ENCODE measurements at places on chromosomes 12 and 14. TPM values are rescaled to one million over a fixed set of nuclear protein-coding genes. Genes with fewer than 3 reads are reported as not detected.

WNT5B gene
- total RNA-seq, result 8.6 TPM

ACOT6 gene
- not detected for total RNA-seq

AMN gene
- total RNA-seq, result 0.08 TPM

TUNAR gene
- not detected for total RNA-seq

RNASE1 gene
- 1.7 TPM for total RNA-seq

SIRT4 gene
- total RNA-seq, result 5.6 TPM

TECPR2 gene
- 8.9 TPM for total RNA-seq

NEK9 gene
- 29.3 TPM for total RNA-seq

GDF3 gene
- not detected for total RNA-seq

HOXC9 gene
- 1.0 TPM for total RNA-seq

KRT5 gene
- total RNA-seq, result 4.1 TPM

TMTC1 gene
- total RNA-seq, result 30.9 TPM

KRT86 gene
- total RNA-seq, result not detected

UNC79 gene
- not detected for total RNA-seq

CLEC4A gene
- total RNA-seq, result not detected

CCDC38 gene
- total RNA-seq, result not detected

CDH24 gene
- total RNA-seq, result 12.5 TPM

KRT6C gene
- total RNA-seq, result not detected

COCH gene
- total RNA-seq, result 0.39 TPM

CFAP73 gene
- not detected for total RNA-seq

TRIM9 gene
- total RNA-seq, result 0.40 TPM

TWF1 gene
- 109 TPM for total RNA-seq

PLD4 gene
- not detected for total RNA-seq

CLEC1A gene
- 0.13 TPM for total RNA-seq

TRHDE gene
- total RNA-seq, result 16.8 TPM

ZC2HC1C gene
- total RNA-seq, result 0.39 TPM

TMCC3 gene
- total RNA-seq, result 0.08 TPM

PLCZ1 gene
- total RNA-seq, result not detected

KDM5A gene
- total RNA-seq, result 24.2 TPM

TAOK3 gene
- 18.6 TPM for total RNA-seq

PRORP gene
- 30.9 TPM for total RNA-seq

KCNA5 gene
- not detected for total RNA-seq

IL31 gene
- not detected for total RNA-seq

DLK1 gene
- total RNA-seq, result not detected

NOVA1 gene
- 6.1 TPM for total RNA-seq

SLC5A8 gene
- total RNA-seq, result not detected

ST8SIA1 gene
- under 0.01 TPM for total RNA-seq

KRT73 gene
- not detected for total RNA-seq

PMCH gene
- total RNA-seq, result not detected

SMOC1 gene
- 2.2 TPM for total RNA-seq

SMIM41 gene
- total RNA-seq, result 50.8 TPM

ISM2 gene
- total RNA-seq, result not detected

RIN3 gene
- 7.0 TPM for total RNA-seq

CPSF6 gene
- total RNA-seq, result 21.2 TPM

CLEC6A gene
- total RNA-seq, result not detected

SOX5 gene
- total RNA-seq, result 12.4 TPM

DEGS2 gene
- not detected for total RNA-seq

CLEC2D gene
- total RNA-seq, result 3.0 TPM

TPPP2 gene
- total RNA-seq, result not detected

OR6C3 gene
- not detected for total RNA-seq

IL22 gene
- not detected for total RNA-seq

GPR68 gene
- total RNA-seq, result under 0.01 TPM

RARG gene
- 27.5 TPM for total RNA-seq

TROAP gene
- 16.7 TPM for total RNA-seq

TMEM119 gene
- 42.8 TPM for total RNA-seq

MDGA2 gene
- not detected for total RNA-seq

SLC7A7 gene
- 9.1 TPM for total RNA-seq

LRTM2 gene
- total RNA-seq, result not detected

SIX4 gene
- 17.6 TPM for total RNA-seq

ANO2 gene
- under 0.01 TPM for total RNA-seq

Data from epithelial cell of alveolus of lung (primary cell).